AG08395 (cell line): ENCODE measurements at places on chromosomes 2 and 18.

DNA sequence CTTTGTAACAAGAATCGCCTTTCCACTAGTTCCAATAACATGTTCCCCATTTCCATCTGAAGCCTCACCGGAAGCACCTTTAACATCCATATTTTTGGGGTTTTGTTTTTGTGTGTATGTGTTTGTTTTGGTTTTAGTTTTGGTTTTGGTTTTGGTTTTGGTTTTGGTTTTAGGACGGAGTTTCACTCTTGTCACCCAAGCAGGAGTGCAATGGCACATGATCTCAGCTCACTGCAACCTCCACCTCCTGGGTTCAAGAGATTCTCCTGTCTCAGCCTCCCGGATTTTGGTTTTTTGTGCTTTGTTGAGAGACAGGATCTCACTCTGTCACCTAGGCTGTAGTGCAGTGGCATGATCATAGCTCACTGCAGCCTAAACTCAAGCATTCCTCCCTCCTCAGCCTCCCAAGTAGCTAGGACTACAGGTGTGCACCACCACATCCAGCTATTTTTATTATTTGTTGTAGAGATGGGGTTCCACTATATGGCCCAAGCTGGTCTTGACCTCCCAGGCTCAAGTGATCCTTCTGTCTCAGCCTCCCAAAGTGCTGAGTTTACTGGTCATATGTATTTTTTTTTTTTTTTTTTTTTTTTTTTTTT, 36.3 kb downstream of the TGOLN2 start:
- no peak for DNase-seq

DNA sequence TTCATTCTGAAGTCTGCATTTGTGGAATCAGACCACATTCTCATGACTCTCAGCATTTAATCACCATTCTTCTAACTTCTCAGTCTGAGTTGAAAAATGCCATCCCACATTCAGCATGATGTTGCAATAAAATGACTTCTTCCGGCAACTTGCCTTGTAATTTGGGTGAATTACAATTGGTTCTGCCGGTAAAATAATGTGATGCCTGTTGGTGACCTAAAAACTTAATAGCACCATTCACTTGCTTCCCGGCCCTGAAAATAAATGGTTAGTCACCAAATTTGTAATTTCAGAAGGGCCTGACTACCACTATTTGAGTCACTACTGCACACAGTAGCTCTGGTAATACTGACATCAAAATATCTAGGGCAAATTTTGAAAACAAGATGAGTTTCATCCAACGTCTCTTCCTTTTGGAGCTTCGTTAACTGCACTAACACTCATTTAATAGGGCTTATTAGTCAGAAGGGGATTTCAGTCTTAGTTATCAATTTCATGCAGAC, 637.1 kb upstream of the CHAC2 start:
- peak; percentile 1 for DNase-seq

GRCh38 chr18:11005528-11005927, 143.8 kb downstream of the PIEZO2 start:
- DNase-seq: no peak

DNA sequence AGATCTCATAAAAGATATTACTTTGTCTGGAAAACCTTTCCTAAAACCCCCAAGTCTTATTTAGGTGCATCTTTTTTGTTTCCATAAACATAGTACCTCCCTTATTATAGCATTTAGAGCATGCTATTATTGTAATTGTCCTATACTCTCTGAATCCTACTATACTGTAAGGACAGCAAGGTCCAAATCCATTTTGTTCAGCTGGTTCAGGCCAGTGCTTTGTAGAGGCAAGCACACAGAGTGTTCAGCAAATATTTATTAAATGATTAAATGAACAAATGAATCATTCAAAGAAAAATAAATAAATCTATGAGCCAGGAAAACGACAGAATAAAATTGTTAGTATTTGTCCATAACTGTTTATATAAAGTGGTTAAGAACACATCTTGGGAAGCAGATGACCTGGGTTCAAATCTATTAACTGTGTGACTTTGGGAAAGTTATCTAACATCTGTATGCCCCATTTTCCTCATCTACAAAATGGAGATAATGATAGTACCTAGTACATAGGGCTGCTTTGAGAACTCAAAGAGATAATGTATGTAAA, 86.0 kb downstream of the COL3A1 start:
- DNase-seq: no peak

DNA sequence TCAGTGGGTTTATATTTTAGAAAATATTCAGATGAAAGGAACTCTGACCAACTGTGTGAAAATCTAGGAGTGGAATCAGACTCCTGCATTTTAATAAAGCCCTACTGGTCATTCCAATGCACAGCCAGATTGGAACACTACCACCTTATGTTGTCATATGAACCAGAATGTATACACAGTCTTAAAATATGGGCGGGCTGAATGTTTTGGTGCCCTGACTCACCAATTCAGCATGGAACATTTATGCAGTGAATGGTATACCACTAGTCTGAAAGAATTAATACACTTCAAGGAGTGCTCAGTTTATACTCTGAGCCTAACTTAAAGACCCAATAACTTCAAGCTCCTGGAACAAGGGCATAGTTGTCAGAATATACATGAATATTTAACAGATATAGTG, 280.9 kb upstream of the TCF4 start:
- no peak for DNase-seq

DNA sequence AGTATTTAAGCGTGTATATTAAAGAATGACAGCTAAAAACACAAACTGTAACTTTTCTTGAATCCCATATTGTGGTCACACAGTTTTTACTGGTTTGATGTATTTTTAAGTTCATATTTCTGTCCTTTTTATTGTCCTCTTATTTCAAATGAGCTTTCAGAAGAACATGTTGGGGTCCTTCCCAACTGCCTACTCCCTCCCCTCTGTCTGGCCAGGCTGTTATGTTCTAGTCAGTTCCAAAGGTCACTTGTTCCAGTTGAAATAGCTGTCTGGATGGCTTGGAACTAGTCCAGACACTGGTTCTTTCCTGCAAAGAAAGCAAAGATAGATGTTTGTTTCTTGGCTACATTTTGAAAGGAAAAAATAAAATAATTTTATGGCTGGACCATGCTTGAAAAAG, 306.9 kb downstream of the GULP1 start:
- DNase-seq: no peak

- no peak for DNase-seq
Measured at GRCh38 chr2:118942031-118942430, at the start of gene MARCO. MARCO (plus strand) TSS chr2:118942194; CDS start chr2:118942301, 107 bp downstream.

- DNase-seq: no peak
Measured at GRCh38 chr2:9758741-9759140, 84.5 kb upstream of the TAF1B start.

DNA sequence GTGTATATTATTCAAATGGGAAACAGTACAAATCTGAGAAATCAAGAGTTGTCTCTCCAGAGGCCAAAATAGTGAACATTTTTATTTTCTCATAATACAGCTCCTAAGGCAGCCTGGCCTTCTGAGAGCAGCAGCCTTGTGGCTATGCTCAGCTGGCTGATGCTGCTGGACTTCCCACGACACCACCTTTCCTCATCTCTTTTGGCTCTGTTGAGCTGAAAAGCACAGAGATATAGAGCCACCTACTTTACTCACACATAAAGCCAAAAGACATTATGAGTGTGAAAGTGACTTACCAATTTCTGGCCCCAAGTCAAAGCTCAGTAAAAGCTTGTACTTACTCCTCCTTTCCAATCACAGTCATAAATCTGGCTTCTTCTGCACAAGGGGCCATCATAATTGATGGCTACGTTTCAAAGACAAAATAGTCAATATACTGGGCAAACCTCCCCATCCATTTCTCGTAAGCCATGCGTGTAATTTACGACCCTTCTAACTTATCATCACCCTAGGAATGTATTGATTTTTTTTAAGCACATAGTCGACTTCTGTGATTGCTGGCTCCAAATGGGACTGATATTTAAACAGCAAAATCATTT, 18.6 kb upstream of the REG3A start:
- DNase-seq: no peak

DNA sequence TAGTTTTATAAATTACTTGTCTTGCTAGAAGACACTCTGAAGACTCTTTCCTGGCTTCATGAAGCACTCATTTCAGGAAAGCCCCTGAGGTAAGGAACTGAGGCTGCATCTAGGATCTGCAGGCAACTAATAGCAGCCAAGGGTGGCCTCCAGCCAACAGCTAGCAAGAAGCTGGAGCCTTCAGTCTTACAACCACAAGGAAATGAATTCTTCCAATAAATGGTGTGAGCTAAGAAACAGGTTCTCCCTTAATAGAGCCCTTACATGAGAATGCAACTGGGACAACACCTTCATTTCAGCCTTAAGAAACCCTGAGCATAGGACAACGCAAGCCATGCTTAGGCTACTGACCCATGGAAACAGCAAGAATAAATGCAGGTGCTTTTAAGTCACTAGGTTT, 254.6 kb upstream of the RBBP8 start:
- no peak for DNase-seq

GRCh38 chr2:120879431-120880295, 144.0 kb downstream of the GLI2 start:
- DNase-seq: peak; percentile 35

DNA sequence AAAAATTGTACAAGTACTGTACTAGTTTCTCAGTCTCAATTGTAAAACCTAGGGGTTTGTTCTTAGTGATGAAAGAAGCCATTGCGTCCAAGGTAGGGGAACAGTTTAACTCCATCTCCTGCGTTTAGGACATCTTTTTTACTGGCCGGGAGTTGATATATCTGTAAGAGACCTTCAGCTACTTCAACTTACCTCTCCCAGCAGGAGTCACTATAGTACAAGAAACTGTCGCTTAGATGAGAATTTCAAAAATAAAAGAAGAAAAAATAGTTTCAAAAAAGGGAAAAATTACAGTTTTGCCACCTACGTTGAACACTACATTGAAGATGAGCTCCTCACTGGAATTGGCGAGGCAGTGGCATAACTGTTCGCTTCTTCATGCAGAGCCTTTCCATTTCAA, 122.7 kb downstream of the MAP3K20 start:
- no peak for DNase-seq

GRCh38 chr2:15894481-15895144, 45.7 kb upstream of the MYCN start:
- no peak for DNase-seq

DNA sequence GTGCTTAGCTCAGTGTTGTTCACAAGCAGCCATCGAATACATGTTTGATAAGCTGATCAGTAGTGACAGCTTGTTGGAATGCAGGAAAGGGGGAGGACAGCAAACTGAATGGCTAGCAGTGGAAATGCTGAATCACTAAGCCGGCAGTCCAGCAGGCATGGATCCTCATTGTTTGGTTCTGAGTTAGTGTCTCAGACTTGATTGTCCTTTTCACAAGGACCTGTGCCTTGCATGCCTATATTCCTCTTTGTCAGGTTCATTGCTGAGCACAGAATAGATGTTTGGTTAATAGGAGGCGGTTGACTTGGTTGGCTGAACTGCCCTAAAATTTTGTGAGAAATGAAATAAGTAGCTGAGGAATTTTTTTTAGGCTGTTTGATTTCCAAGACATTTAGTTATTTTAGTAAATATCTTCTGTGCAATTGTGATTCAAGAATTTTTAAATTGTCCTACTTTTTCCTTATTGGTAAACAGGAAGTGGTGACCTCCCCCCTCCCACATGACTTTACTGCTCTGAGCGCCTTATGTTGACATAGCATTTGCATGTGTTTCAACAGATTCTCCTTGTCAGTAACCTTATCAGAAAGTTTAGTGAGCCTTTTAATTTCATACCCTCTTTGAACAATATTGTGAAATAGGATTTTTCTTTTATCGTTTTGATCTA, 21.4 kb upstream of the STON1 start:
- DNase-seq: peak; percentile 76

DNA sequence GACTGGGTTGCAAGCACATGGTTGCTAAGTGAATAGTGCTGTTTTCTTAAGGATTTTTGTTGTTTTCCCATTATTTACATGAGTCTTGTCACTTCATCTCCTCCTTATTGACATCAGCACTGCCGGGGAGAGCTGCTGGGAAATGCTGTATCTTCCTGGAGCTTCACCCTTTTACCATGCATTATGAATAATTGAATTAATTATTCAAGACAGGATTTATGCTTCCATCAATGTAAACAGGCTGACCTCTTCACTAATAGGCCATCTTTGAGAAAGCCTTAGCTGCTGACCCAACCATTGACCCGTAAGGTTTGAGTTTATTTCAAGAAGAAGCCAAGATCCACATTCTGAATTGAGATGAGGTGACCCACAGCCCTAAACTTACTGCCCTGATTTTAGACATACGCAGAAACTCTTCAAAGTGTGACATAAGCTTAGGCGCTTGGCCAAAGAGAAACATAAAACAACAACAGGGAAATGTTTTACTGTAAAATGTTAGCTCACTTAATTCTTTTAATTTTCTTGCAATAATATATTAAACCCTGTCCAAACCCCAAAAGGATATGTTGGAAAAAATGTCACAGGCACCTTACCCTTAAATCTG, 365.5 kb upstream of the SYT4 start:
- DNase-seq: no peak

DNA sequence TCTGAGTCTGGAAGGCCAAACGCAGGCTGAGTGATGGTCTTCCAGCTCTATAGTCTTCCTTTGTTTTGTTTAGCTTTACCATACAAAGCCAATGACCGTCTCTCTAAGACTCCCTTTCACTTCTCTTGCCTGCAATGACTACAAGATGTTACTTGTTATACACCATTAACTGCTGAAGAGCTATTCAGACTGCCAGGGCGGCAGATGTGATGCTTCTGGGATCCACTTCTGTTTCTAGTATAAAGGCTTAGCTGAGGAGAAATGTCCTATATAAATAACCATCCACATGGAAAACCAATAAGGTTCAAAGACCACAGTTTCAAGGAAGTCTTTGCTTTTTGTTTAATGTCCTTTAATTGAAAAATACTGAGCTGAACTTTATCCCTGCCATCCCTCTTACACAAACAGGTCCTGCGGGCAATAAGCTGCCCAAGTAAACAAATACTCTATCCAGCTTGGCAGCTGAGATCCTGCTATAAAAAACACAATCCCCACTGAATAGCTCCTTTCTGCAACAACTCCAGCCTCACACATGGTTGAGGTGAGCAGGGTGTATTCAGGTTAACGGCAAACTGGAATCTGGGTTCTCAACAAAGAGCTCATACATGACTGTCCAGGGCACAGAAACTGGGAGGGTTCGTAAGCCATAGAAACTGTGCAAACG, 124.6 kb downstream of the VIT start:
- DNase-seq: no peak

DNA sequence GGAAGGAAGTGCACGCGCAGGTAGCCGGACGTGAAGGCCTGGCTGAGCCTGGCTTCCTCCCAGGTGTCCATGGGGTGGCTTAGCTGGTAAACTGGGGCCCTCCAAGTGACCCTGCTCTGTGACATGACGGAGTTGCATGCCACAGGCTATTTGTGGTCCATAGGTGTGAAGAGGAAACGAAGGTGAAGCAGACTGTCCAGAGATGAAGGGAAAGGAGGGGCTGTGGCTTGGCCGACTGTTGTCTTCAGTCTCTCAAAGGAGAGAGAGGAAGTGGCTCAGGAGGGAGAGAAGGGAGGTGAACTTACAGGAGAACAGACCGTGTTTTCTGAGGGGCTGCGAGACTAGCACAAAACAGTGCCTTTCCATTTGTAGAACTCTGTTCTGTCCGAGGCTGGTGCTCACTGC, 19.3 kb downstream of the INPP5D start:
- DNase-seq: no peak

- no peak for DNase-seq
Measured at GRCh38 chr2:109481196-109481555, 132.6 kb downstream of the SEPTIN10 start.
